Stimulated activated CD4-positive, alpha-beta T cell treated with anti-CD3 and anti-CD28 coated beads, Interleukin-4, amount 100 ng/mL, for 48 hours (primary cell): ENCODE measurements at places on chromosomes 5 and 9.

- no peak for DNase-seq
Observed at GRCh38 chr5:6902597-6902996, 189.4 kb downstream of the TENT4A start.

GRCh38 chr9:113179839-113180238, 29.0 kb downstream of the SLC31A2 start:
- no peak for DNase-seq

- no peak for DNase-seq
Observed at GRCh38 chr9:107907715-107908114, 418.1 kb upstream of the KLF4 start.

DNA sequence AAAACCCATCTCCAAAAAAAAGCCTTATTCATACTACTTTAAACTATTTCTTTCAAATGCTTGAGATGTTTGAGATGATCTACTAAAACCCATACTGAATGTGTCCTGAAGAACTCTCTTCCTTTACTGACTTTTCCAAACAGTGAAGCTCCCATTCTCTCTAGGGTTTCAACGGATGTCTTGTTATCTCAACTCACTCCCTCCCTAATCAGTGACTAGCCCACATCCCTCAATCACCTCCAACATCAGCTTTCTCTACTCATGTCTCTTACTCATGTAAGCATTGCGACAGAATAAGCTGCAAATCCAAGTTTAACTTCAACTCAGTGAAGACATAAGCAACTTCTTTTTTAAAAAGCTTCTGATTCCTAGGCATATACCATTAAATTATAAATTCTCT, 42.1 kb downstream of the WDR41 start:
- DNase-seq: no peak

GRCh38 chr5:135996611-135997010, 32.2 kb upstream of the TGFBI start:
- DNase-seq: no peak

GRCh38 chr9:92468206-92468605, 14.1 kb downstream of the ASPN start:
- DNase-seq: no peak

- DNase-seq: no peak
Observed at GRCh38 chr9:4902135-4902475, 83.0 kb upstream of the JAK2 start.

DNA sequence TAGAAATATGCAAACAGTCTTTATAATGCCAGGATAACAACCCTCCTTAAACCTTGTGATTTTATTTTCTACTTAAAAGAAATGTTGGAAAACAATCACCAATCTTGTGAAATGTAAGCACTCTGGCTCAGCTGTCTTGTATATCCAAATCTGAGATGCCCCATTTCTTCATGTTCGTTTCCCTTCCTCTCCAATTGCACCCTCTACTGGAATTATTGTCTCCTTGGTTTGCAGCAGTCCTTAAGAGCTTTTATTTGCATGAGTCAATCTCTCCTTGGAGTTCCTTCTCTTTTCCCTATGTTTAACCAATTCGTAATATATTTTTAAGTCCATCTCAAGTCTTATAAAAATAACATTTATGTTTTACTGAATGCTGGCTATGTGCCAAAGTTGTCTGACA, 362.0 kb upstream of the CDH10 start:
- DNase-seq: no peak

GRCh38 chr9:93127395-93127911, 6.6 kb downstream of the NINJ1 start:
- DNase-seq: no peak
